ENCODE measurements at places on chromosomes 5 and 9. TPM values are rescaled to one million over a fixed set of nuclear protein-coding genes. Genes with fewer than 3 reads are reported as not detected.

SYK gene
- not detected for total RNA-seq

SLC34A3 gene
- not detected for total RNA-seq

PLPP7 gene
- total RNA-seq = 18.9 TPM

LCNL1 gene
- total RNA-seq = 1.1 TPM

KIAA1958 gene
- total RNA-seq = 1.9 TPM

HAUS6 gene
- 10.3 TPM for total RNA-seq

CARTPT gene
- not detected for total RNA-seq

CCL28 gene
- total RNA-seq = 20.9 TPM

RAD17 gene
- 20.8 TPM for total RNA-seq

ARHGEF37 gene
- total RNA-seq = 7.1 TPM

C5orf63 gene
- total RNA-seq = 2.4 TPM

AGXT2 gene
- not detected for total RNA-seq

HTR4 gene
- 0.07 TPM for total RNA-seq

FST gene
- total RNA-seq = 189 TPM

UBAP2 gene
- 14.1 TPM for total RNA-seq

ATP10B gene
- 0.03 TPM for total RNA-seq

FUT7 gene
- not detected for total RNA-seq

HNRNPH1 gene
- 475 TPM for total RNA-seq

SLC6A19 gene
- not detected for total RNA-seq

NFX1 gene
- total RNA-seq = 30.3 TPM

CBY3 gene
- not detected for total RNA-seq

AJM1 gene
- total RNA-seq = 4.0 TPM

All from smooth muscle cell of the pulmonary artery (primary cell).